ENCODE measurements at places on chromosomes 5 and 9. TPM values are rescaled to one million over a fixed set of nuclear protein-coding genes. Genes with fewer than 3 reads are reported as not detected.

ERBIN gene
- total RNA-seq: 32.2 TPM

FBXL7 gene
- total RNA-seq: 0.81 TPM

DNA sequence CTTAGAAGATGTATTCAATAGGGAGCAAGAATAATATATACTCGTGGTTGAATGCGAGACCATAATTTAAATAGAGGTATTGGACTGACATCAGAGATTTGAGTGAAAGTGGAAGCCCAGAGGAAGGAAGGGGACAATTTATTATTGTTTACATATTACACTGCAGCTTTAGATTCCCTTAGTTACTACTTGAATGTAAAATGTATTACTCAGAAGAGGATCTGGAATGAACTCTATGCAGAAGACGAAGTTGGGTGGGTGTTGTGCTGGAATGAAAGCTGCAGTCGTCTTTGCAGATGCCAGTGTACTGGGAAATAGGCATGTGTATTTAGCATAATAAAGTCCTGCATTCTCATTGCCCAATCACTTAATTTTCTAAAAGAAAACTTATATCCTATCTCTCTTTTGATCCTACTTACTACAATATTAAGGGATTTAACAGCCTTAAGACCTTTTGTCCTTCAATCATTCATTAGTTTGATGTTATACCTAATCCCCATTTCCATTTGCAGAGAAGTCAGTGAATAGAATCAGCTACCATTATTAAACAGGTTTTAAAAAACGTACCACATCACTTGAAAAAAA is 570.7 kb upstream of the WWC1 start:
- no peak for DNase-seq

- DNase-seq: no peak
Observed at GRCh38 chr5:89869346-89869745, 540.2 kb downstream of the CETN3 start.

- no peak for DNase-seq
Observed at GRCh38 chr5:44360919-44361318, 28.3 kb downstream of the FGF10 start.

- peak; percentile 62 for DNase-seq
Observed at GRCh38 chr5:179344431-179345182, 654 bp downstream of the ADAMTS2 start.

CTXN3 gene
- total RNA-seq: not detected

DNA sequence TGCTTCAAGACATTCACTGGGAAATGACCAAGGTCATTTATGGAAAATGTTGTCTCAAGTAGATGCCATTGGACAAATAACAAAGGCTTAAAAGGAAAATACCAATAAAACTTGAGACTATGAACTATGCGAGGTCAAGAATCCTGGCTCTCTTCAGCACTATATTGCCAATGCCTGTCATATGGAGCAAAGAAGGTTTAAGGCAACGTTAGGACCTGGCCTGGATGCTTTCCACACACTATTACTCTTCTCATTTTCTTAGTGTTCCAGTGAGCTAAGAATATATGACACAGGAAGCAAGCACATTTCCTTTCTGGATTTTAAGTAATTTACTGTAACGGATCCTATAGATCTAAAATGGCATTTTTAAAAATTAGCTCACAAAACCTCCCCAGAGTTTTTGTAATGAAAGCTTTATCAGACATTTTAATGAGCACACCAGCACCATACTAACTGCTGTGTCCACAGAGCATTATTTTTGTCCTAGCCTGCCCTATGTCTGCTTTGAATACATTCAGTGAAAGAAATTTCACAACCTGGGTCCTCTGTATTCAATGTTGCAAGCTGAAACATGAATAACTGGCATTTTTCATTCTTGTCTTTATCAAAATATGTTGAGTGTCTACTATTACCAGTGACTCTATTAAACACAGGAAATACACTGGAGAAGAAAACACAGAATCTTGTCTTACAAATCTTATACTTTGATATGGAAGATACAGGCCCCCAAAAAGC is 315.6 kb downstream of the CETN3 start:
- DNase-seq: no peak

- DNase-seq: no peak
Observed at GRCh38 chr9:97820373-97820772, 32.7 kb upstream of the FOXE1 start.

- no peak for DNase-seq
Observed at GRCh38 chr9:28329323-28329722, 756.0 kb upstream of the C9orf72 start.

GRCh38 chr5:64869419-64869818 is 100.7 kb downstream of the CWC27 start:
- DNase-seq: no peak

- DNase-seq: no peak
Observed at GRCh38 chr5:122180146-122180712, 50.9 kb downstream of the ZNF474 start.

UBAC1 gene
- 15.5 TPM for total RNA-seq

GRCh38 chr5:116273448-116274242 is 188.8 kb downstream of the COMMD10 start:
- DNase-seq: no peak

DNA sequence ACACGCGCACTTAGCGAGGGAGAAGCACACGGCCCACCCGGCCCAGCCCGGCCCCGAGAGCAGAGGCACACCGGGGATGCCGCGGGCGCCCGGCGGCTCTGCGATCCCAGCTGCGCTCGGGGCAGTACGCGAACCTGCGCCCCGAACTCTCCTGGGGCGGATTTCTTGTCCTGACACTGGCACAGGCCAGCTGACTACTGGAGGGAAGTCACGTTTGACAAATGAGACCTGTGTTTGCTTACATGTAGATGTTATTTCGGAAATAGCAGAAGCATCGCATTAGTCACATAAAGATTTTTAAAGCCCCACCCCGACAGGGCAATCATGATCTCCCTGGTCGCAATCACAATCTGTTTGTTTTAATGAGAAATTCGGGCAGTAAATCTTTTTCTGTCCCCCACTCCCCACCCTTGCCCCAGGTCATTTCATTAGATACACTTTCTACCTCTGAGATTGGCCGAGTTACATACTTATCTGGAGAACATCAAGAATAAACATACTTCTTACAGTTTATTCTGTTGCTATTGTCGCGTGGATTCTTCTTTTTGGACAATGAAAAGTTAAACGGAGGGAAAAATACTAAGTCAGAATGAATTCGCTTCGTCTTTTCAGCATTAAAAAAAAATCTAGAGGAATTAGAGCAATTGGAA is 518.9 kb downstream of the CTNND2 start:
- DNase-seq: no peak

DNA sequence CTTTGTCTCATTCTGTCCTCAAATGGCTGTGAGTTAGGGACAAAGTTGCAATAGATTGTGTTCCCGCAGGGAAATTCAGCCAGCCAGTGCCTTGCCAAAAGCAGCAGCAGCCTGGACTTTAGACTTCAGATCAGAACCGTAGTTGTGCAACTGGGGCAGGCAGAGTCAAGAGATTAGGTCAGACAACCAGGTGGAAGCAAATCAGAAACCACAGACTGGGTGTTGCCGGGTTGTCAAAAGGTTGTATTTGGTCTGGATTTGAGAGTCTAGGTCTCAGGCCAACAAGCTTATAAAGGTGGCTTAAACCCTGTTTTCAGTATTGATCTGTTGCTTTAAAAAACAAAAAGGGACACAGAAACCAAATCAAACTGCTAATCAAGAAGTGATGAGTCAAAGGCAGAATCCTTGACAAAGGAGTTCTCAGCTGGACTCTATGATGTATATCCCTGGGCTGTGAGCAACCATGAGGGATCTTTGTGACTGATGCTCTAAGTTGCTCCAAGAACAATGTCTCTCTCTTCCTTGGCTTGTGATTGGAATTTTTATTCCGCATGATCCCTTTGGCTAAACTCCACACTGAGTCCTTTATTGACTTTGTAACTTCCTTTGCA is 20.9 kb downstream of the RFK start:
- DNase-seq: peak; percentile 77

NIM1K gene
- total RNA-seq: not detected

FOXD4 gene
- not detected for total RNA-seq

DNA sequence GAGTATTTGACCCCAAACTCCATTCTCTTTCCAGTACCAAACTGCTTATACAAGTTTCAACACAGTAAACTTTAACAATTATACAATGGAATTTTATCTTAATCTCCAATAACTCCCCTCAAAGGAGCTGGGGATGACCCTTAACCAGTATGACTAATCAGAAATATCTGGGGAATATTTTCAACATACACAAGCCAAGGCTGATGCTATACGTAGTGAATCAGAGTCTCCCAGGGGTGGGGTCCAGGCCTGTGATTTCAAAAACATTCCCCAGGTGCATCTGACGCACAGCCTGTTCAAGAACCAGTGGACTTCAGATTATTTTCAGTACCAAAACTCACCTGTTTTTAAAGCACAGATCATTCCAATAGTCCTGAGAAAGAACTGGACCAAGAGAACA is 11.8 kb upstream of the SEMA5A start:
- DNase-seq: no peak

- DNase-seq: no peak
Observed at GRCh38 chr5:93831449-93831848, 90.0 kb upstream of the POU5F2 start.

DNA sequence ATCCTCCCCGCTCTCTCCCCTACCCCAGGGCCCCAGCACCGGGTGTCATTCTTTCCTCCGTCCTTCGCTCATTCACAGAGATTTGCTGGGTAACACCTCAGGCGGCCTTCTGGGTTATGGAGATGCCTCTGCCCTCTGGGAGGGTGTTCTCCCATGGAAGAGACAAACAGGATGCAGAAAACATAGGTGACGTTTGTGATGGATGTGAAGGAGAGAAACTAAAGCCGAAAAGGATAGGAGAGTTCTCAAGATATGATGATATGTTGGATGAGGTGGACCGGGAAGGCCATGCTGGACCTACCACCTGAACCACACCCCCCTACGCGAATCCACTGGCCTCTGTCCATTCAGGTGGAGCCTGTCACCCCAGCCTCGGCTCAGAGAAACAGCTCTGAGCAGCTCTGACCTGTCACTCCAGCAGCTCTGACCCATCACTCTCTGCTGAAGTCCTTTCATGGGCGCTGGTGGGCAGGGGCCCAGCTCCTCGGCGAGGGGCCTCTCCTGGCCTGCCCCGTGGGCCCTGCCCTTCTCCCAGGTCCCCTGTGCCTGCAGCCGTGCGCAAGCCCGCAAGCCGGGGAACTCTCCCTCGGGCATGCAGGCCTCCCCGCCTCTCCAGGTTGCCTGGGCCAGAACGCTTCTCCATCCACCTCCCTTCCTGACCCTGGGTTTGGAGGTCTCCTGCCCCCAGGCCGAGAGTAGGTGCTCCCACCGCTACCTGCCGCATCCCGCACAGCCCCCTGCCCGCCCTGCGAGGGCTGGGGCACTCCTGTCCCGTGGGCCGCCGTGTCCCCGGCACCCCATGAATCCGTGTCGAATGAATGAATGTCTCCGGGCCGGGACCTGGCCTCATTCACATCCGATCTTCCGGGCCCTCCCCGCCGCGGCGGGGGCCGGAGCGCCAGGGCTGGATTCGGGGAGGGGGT is 717 bp upstream of the NCS1 start:
- DNase-seq: no peak

UNC13B gene
- 23.0 TPM for total RNA-seq

SMIM33 gene
- not detected for total RNA-seq

GRCh38 chr5:168093200-168093910 is 198.1 kb upstream of the WWC1 start:
- DNase-seq: no peak

GRCh38 chr5:2757563-2758351 is 6.3 kb upstream of the IRX2 start:
- no peak for DNase-seq

DNA sequence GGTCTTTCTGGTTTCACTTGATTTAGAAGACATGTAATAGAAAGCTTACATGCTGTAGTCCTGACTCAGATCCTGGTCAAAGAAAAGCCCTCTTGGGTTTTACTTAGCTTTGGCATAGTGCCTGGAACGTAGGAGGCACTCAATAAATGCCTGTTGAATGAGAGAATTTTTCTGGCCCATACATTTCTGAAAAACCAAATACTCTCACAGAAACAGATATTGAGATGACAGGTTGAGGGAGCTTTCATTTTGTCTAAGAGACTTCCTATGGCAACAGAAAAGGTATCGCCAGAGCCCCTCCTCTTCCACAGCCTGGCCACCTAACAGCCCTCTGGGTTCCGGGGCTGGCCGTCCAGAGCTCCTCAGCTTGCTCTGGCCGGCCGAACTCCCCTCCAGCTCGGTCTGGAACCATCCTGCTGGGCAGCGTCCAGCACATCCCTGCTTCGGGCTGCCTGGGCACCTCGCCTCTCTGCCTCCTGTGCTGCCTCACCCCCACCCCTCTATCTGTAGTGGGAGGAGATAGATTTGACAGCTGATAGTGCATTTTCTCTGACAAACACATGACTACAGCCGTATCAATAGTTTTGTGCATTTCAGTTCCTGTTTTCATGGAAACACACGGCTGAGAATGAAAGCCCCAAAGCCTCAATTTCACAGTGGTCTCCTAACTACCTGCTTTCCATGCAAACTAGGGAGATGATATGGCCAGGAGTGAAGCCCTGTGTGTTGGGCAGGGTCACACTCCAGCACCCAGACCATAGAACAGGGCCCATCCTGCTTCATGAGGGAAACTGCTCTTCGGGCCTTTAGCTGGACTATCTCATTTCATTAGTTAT is 1.1 kb downstream of the IL4 start:
- DNase-seq: no peak

DNA sequence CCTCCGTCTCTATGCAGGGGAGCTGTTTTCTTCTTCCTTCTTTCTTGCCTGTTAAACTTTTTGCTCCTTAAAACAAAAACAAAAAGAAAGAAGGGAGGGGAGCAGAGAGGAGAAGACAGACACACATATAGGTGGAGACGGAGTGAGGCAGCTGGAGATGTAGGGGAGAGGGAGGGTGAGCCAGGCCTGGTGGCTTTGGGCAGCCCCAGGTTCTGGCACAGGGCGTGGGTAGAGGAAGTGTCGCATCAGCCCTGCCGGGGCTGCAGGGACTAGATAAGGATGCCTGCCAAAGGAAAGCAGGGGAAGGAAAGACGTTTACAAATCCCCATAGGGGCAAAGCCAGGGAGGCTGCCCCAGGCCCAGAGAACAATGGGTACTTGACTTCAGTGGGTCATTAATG is 38.7 kb upstream of the PTGS1 start:
- no peak for DNase-seq

GRCh38 chr5:169037466-169037865 is 263.5 kb downstream of the SLIT3 start:
- no peak for DNase-seq

FIBCD1 gene
- total RNA-seq: not detected

DNA sequence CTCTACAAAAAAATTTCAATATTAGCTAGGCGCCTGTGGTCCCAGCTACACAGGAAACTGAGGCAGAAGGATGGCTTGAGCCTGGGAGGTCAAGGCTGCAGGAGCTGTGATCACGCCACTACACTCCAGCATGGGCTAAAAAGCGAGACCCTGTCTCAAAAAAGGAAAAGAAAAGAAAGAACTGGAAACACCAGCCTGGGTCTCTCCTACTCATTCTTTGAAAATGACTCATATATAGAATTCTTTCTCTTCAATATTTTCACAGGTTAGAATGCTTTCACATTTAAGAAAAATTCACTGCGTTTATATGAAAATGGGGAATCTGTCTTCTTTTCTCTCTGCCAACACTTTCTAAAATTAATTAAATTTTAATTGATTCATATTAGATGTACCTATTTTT is 115.6 kb downstream of the TRPM6 start:
- no peak for DNase-seq

IFNA13 gene
- not detected for total RNA-seq

Measured in right lobe of liver (tissue), 6 donors.